ENCODE measurements at places on chromosomes 12 and 14.

DNA sequence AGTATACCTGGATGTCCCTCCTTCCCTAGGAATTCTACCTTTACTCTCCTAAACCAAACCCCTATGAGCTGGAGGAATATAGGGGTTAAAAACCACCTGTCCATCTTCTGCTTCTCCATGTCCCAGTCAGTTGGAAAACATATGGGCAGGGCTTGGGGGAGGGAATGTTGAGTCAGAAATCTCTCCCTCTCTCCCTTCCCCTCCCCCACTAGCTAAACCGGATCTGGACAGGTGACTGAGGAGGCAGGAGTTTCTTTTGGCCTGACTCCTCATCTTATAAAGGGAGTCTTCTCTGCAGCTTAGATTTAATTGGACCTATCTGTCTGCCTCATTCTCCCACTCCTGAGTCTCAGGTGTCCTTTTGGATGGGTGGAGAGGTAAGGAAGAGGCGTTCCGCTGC, 6.1 kb downstream of the ERBB3 start:
- DNase-seq, result no peak

DNA sequence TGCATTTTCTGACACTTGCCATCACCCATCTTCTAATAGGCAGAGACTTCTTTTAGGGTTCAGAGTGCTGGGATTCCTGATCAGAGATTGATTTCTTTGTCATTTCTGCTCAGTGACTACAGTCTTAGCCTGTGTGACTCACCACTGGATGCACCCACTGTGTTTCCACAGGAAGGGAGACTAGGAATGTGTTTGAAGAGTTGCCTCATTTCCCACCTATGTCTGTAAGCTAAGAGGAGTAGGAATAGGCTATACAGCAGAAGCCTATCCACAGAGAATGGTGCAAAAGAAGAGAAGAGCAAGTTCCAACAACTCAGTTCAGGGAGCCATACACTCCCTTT, 60.2 kb upstream of the ACTN1 start:
- no peak for DNase-seq

GRCh38 chr14:30177781-30178180, 250.1 kb upstream of the PRKD1 start:
- DNase-seq, result no peak

DNA sequence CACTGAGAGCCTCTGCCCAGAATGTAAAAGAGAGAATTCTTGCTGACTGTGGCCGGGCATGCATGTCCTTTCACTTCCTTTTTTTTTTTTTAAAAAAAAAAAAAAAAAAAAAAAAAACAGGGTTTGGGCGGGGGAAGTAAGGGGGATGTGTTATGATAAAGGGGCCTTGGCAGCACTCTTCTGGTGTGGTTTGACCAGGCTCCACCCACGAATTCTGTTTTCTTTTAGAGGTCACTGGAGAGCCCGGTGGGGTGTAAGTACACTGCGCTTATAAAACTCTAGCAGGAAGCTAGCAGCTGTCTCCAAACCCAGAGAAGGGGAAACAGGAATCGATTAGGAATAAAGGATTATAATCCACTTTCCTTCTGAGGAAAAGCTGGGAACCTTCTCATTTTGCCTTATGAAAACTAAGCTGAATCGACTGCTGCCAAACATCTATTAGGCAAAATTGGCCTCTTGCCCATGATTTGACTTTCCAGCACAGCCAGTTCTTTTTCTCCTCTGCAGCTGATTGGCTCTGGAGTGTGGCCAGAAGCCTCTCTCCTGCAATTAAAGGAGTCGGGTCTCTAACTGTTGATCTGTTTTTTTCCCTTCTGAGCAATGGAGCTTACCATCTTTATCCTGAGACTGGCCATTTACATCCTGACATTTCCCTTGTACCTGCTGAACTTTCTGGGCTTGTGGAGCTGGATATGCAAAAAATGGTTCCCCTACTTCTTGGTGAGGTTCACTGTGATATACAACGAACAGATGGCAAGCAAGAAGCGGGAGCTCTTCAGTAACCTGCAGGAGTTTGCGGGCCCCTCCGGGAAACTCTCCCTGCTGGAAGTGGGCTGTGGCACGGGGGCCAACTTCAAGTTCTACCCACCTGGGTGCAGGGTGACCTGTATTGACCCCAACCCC, 27.7 kb upstream of the HIGD1C start:
- peak; percentile 38 for DNase-seq

DNA sequence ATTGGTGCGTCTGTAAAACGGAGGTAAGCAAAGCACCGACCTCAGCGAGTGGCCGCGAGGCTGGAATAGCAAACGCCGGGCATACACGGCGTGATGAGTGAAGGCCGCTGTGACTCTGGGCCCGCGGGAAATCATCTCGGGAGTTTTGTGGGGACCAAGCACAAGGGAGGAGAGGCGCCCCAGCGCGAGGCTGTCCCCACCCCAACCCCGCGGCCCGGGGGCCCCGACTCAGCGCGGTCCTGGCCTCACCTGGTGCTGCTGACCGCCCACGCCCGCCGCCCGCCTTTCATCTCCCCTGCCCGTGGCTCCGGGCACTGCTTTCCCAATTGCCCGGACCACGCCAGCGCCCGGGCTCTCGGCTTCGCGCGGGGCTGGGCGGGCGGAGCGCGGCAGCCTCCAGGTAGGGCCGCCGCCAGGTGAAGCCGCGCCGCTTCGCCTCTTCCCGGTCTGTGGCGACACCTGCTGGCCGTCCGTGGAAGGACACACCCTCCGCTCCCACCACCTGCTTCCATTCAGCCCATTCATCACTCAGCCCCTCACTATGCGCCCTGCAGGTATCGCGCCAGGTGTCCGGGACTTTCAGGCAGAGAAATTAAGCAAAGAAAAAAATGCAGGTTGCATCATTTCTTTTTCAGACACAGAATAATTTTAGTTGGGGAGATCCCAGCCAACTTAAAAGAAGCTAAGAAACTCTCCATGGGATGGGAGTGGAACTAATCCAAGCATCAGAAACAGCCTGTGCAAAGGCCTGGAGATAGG, 360.4 kb downstream of the MED13L start:
- DNase-seq, result peak; percentile 55

GRCh38 chr12:122934722-122935121, 31.5 kb downstream of the ABCB9 start:
- no peak for DNase-seq

- DNase-seq, result no peak
These were observed 1750.7 kb upstream of the FLRT2 start for GRCh38 chr14:83779266-83779665.

DNA sequence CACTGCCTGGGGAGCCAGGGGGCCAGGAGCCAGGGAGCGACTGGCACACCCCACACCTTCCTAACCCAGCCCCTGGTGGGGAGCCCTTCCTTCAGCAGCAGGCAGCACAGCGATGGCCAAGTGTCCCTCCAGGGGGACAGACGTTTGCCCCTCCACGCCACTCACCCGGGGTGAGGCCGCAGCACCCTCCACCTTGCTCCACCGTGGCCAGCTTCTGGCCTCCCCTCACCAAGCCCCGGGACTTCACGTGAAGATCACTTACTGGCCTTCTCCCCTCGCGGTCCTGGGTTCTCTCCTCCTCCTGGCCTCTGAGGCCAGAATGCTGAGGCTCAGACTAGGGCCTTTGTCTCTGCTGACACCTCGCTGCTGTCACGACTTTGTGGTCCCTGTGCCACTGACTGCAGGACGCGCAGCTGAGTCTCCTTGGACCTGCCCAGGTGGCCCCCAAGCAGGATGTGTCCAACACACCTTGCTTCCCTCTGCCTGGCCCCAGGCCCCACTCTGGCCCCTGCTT, 3.5 kb upstream of the ASPG start:
- DNase-seq, result no peak

GRCh38 chr12:76020281-76020680, 11.3 kb downstream of the PHLDA1 start:
- DNase-seq, result no peak

GRCh38 chr14:30982533-30982932, 42.9 kb upstream of the AP4S1 start:
- DNase-seq, result no peak

GRCh38 chr12:94488463-94488862, 28.8 kb upstream of the CEP83 start:
- peak; percentile 36 for DNase-seq

DNA sequence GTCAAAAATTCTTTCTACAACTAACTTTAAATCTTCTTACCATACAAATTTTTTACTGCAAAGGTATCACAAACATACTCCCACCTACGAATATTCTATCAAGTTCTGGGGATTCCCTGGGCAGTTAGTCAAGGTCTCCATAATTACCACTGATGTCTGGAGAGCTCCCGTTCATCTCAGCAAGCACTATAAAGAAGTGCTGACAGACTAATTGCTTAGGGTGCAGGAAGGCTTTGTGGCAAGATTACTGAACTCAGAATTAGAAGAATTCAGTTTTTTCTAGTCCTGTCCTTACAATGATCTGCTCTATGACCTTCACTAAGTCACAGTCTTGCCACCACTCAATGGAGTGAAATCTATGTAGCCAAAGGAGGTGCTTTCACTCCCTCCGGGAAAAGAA, 61.5 kb downstream of the DUSP16 start:
- no peak for DNase-seq

DNA sequence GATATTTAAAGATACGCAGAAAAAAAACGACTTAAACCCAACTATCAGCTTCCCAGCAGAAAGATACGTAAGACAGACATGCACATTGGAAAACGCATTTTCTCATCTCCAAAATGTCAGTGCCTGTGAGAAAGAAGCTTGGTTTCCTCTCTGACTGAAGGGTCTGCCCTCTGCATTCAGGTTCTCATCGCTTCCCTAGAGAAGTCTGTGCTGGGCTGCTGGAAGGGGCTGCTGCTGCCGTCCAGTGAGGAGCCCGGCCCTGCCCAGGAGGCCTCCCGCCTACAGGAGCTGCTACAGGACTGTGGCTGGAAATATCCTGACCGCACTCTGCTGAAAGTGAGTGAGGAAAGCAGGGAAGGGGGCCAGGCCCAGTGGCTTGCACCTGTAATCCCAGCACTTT, 4.7 kb upstream of the PFDN5 start:
- no peak for DNase-seq

DNA sequence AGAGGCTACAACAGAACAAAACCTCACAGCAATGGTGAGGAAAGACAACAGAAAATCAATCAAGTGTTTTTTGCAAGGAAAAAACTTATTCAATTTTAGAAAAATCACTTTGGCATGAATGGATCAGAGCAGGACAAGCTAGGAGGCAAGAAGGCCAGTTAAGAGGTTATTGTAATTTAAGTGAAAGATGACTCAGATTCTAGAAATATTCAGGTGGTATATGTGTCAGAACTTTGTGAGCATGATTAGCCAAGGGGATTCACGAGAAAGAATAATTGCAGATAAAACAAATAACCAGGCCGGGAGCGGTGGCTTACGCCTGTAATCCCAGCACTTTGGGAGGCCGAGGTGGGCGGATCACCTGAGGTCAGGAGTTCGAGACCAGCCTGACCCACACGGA, 12.7 kb downstream of the GCH1 start:
- no peak for DNase-seq

- no peak for DNase-seq
These were observed 1.8 kb upstream of the MED6 start for GRCh38 chr14:70602254-70602653.

Measured in GM18507 (cell line).